Activated CD8-positive, alpha-beta memory T cell treated with anti-CD3 and anti-CD28 coated beads for 48 hours (primary cell): ENCODE measurements at places on chromosomes 2 and 18.
A peak's percentile ranks its signal among the peaks of the same experiment; 100 is the strongest.

DNA sequence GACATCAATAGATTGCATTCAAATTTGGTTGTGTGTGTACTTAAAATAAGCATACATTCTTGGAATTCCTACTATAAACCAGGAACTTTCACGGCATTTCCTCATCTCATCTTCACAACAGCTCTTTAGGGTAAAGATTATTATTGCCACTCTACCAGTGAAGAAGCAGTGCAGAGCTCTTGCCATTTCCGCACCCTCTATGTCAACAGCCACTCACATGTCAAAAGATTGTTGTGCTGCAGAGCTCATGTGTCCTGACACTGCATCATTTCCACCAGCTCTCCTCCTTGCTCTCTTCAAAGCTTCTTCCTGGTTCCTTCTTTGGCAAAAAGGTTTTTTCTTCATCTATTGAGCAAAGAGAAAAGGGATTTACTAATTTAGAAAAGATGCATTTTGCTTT is 26.5 kb upstream of the L3MBTL4 start:
- no peak for DNase-seq

DNA sequence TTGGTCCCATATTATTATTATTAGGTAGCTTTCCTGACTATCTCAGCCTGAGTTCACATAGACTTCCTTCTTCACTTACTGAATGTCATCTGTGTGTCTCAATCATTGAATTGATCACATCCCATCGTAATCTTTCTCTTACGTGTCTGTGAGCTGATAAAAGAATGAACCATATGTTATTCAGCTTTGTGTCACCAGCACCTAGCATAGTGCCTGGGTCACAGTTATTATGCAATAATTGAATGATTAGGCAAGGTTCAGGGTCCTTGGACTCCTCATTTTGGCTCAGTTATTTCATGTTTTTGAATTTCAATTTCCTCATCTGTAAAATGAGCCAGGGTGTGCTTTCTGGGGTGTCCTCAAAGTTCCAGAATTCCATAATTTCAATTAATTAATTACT is 107.2 kb downstream of the ZEB2 start:
- DNase-seq = no peak

DNA sequence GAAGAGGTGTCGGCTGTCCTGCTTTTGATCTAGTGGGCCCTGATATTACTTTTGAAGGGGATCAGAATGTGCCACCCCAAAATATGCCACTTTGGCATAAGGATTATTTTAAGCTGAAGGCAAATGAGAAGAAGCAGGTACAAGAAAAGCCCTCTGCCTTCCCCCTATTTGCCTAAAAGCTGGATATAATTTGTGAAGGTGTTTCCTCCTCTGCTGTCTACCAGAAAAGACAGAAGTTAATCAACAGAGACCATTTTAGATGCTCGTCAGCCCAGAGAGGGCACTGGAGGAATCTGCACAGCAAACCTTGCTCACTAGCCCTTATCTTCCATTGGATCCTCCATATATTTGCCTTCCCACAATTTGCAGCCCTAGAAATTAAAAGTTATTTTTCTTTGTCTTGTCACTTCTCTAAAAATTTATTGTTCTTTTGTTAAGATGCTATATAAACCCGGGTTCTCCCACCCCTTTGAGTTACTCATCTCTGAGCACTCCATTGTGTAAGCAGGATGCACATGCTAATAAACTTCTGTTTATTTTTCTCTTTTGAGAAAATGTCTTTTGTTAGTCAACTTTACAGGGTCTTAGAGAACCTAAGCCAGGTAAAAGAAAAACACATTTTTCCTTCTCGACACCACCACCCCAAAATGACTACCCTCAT is 163.2 kb upstream of the SLC1A4 start:
- DNase-seq = no peak

DNA sequence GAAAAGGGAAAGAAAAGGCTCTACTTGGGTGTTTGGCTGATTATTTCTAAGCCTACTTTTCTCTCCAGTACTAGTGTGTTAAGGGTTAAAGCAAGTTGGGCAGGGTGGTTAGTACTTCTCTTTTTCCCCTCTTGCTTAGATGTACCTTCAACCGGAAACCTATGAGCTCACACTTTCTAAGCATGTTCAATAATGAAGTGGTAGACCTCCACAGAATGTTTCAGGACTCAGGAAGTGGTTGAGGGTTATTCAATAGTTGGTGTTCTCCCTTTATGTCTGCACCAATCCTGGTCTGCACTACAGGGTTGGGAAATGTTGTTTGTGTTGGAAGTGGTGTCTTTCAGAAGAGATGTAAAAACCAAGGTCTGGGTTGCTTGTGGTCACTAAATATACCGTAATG is 137.1 kb downstream of the ZEB2 start:
- DNase-seq = no peak

DNA sequence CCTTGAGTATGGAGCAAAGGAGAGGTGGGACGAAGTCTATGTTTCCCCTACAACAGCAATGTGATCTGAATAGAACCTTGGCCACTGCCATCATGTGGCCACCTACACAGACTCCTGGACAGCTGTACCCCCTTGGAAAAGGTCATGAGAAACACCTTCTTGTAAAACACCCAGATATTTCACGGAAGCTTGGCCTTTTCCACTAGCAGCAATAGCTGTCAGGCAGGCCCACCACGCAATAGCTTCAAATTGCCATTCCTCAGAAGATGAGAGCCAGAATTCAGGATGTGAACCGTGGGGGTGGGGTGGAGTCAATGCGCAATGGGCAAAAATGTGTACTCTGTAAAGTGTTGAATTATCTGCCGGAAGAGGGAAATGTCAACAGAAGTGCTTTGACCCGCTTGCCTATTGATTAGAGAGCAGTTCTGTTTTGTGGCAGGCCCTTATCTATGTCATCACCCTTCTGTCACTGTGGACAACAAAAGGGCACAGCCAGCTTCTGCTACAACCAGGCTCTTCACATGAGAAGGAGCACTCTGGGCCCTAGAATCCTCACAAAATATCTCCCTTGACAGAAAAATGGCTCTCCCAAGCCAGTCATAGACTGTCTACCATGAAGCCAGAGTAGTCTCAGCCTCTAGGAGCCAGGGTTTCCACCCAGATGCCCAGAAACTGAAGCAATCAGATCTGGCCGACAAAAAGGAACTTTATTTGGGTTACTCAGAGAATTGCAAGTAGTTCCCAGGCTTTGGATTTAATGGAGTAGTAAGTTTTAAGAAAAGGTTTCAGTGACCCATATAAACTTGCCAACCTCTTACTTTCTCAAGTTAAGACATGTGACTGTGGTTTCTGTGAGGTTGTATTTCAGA is 9.5 kb downstream of the INPP1 start:
- no peak for DNase-seq

- DNase-seq = no peak
These were observed 70.6 kb upstream of the ODC1 start for GRCh38 chr2:10518470-10519393.

GRCh38 chr2:161085149-161085548 is 75.1 kb upstream of the TANK start:
- DNase-seq = no peak

DNA sequence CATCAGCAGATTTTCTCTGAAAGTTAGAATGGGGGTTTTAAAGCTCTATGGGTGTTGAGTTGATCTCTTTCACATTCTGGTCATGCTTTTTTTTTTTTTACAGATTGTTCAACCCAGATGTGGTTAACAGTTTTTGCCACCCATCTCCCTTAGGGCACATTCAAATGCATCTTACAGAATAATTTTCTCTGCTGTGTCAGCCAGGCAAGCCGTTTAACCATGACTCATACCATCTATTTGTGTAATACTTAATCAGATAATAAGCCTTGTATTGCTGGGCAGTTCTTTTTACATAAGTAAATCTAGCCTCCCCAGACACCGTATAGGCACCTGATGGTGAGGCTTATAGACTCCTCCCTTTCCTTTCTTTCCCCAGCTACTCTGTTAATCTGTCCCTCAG is 62.0 kb downstream of the TGIF1 start:
- no peak for DNase-seq

- DNase-seq = no peak
These were observed 568.3 kb downstream of the LRRTM4 start for GRCh38 chr2:76953733-76954347.

GRCh38 chr18:35756506-35757117 is 175.1 kb downstream of the GALNT1 start:
- DNase-seq = no peak

DNA sequence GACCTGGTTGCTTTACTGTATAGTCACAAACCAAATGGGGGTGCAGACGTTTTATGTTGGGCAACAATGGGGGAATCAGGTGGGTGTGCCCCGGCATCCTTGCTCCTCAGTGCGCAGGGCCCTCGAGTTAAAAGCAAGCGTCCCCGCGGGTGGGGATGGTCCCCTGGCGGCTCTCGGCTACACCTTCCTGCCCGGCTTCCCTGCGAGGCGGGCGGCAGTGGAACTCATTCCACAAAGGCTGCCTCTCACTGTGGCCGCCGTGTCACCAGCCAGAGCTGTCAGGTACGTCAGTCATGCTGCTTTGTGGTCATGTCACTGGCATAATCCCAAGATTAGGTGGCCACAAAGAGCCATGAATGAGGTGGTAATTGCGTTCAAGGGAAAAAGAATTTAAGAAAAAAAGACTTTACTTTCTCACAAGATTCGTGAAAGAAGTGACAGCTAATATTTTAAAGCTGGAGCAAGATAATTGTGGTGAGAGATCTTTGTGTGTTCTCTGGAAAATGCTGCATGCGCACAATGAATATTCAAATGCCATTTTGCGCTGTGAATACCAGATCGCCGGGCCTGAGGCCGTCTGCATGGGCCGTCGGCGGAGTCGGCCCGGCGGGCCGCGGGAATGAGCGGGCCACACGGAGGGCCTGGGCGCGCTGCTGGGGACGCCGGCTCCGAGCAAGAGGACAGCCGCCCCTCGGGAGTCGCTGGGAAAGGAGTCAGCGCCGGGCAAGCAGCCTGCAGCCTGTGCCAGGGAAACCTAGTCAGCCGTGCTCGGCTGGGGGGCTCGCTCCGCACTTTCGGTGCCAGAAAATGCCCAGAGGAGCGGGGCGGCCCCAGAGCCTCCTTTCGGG is 82.3 kb upstream of the LDLRAD4 start:
- peak; percentile 41 for DNase-seq

DNA sequence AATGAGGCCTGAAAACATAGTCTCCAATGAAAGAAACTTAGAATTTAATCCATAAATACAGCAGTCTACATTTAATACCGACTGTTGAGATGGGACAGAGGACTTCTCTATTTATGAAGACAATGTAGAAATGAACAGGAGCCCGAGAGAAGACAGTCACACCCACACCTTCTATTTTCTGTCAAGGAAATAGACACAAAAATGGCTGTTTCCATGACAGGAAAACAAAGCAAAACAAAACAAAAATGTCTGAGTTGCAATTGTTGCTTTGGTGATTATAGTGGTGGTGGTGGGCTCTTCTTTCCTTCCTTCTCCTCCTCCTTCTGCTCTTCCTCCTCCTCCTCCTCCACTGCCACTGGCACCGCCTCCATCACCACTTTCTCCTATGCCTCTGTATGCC is 72.3 kb upstream of the CCDC68 start:
- no peak for DNase-seq

GRCh38 chr18:71370095-71370494 is 1081.2 kb downstream of the SOCS6 start:
- DNase-seq = no peak

GRCh38 chr2:12534646-12535263 is 182.0 kb upstream of the TRIB2 start:
- no peak for DNase-seq

DNA sequence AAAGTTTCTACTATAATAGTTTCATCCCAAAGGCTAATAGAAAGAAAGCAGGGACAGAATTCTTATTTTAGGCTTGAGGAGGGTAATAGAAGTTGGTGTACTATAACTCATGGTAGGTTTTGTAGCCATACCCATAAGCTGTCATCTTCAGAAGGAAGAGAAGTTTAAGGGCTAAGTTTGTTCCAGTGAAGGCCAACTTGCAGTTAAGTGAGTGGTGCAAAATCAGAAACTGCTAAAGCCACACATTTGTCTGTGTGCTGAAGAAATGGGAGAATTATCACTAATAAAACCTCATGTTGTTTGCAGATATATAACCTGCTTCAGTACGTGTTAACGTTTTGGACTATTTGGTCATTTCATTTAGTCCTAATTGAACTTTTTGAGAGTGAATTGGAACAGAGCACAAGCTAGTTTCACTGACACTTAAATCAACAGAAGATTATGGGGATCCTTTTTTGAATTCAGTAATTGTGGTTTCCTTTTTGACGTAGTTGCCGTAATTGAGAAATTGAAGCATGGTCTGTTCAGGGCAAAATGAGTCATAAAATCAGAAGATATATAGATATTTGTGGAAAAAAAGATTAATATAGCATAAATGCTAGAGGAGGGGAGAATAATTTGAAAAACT is 69.1 kb downstream of the PHLPP1 start:
- no peak for DNase-seq

- no peak for DNase-seq
These were observed 49.4 kb downstream of the CCDC102B start for GRCh38 chr18:68847219-68847837.
